AG09309 (cell line): ENCODE measurements at places on chromosomes 4 and X.

DNA sequence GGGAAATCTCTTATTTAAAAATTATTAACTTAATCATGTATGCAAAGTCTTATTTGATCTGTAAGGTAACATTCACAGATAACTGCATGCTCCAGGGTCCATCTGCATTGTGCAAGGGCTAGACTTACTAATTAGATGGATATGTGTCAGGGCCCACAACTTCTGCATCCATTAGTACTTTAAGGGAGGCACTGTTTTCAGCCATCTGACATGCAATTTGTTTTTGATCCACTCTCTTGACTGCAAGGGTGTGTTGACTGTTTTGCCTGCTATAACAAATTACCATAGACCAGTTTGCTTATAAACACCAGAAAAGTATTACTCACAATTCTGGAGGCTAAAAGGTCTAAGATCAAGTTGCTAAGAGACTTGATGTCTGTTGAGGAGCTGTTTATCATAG, 542.1 kb upstream of the HS3ST1 start:
- no peak for DNase-seq

DNA sequence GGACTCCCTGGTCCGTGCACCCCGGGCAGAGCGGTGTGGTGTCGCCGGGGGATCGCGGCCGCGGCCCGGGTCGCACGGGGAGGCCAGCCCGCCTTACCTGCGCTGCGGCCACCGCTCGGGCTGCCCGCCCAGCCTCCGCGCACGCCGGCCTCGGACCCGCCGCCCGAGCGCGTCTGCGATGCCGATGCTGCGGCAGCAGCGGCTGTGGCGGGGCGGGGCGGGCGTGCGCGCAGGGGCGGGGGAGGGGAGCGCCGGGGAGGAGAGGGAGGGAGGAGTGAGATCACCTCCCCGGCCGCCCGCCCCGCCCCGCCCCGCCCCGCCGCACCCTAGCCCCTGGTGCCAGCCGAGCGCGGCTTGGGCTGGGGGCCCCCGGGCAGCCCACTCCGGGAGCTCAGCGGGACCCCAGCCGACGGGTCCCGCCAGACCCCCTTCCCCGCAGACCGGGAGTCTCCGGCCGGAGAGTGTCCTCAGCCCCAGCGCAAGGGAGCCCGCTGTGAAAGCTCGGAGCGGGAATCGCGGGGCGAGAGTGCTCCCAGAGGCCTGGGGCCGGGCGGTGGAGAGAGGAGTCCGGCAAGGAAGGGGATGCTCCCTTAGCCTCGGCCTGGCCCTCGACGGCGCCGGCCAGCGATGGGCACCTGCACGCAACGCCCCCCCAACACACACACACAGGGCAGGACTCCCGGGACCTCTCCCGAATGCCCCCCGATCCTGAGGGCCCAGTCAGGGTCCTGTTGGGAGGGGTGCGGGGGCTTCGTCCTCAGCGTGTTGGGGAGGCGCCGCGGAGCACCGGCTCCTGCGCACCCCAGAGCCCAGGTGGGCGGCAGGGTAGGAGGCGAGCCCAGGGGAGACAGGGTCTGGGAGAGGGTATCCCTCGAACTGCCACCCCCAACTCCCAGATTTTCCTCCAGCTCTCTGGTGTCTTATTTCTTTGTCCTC, at the start of gene L1CAM:
L1CAM (minus strand) TSS at position 206 of the 936 bp plus-strand sequence. CDS start 10,337 bp downstream, outside the sequence.
- DNase-seq = no peak

GRCh38 chrX:111687305-111687704, 6.3 kb downstream of the ALG13 start:
- DNase-seq = no peak

DNA sequence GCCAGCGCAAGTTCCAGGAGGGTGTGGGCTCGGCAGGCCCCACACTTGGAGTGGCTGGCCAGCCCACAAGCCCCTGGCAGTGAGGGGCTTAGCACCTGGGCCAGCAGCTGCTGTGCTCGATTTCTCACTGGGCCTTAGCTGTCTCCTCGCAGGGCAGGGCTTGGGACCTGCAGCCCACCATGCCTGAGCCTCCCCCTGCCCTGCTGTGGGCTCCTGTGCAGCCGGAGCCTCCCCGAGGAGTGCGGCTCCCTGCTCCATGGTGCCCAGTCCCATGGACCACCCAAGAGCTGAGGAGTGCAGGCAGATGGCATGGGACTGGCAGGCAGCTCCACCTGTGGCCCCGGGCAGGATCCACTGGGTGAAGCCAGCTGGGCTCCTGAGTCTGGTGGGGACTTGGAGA, 139.2 kb upstream of the CXCL13 start:
- no peak for DNase-seq

GRCh38 chr4:26308568-26308967, 12.2 kb upstream of the RBPJ start:
- no peak for DNase-seq

GRCh38 chr4:22884157-22884556, 191.4 kb downstream of the GBA3 start:
- no peak for DNase-seq

DNA sequence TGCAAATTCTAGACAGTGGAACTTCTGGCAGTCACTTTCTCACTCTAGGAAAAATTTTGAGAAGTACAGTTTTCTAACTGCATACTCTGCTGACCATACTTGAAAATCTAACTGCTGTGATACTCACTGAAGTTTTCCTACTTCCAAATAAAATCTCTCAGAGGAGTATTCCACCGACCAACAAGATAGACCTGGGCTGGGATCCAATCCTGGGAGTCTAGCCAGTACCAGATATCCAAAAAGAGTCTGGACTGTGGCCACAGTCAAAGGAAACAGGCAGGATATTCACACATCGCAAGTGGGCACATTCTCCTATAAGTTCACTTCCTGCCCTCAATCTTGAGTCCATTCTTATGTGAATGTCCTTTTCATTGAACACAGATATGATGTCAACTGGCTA, 1138.7 kb upstream of the PCDH7 start:
- peak; percentile 14 for DNase-seq

DNA sequence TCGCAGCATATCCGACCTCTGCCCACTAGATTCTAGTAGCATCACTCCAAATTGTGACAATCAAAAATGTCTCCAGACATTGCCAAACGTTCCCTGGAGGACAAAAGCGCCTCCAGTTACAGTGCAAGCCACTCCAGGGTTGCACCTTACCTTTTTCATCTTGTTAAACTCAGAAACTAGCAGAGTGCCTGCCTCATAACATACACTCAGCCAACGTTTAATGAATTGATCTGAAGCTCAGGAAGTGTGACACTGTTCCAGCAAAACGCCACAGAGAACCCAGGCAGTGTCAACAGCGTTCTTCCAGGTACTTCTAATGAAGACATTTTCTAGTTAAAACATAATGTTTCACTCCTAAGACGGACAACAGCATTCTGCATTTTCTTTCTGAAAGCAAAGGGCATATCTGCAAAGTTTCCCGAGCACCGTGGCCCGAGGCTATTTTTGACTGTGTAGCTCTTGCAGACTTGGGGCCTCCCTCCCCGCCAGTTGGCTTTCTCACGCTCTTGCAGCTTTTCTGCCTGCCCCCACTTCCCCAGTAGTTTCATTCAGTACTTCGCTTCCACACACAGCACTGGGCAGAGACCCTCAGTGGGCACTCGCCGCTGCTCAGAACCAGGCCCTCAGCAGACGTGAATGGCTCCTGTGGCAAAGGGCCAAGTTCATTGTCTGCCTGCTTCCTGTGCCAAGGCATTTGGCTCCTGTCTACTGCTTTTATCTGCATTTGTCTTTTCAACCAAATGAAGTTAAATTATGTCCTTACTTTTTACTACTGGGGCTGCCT, 133.4 kb upstream of the TTC29 start:
- no peak for DNase-seq

DNA sequence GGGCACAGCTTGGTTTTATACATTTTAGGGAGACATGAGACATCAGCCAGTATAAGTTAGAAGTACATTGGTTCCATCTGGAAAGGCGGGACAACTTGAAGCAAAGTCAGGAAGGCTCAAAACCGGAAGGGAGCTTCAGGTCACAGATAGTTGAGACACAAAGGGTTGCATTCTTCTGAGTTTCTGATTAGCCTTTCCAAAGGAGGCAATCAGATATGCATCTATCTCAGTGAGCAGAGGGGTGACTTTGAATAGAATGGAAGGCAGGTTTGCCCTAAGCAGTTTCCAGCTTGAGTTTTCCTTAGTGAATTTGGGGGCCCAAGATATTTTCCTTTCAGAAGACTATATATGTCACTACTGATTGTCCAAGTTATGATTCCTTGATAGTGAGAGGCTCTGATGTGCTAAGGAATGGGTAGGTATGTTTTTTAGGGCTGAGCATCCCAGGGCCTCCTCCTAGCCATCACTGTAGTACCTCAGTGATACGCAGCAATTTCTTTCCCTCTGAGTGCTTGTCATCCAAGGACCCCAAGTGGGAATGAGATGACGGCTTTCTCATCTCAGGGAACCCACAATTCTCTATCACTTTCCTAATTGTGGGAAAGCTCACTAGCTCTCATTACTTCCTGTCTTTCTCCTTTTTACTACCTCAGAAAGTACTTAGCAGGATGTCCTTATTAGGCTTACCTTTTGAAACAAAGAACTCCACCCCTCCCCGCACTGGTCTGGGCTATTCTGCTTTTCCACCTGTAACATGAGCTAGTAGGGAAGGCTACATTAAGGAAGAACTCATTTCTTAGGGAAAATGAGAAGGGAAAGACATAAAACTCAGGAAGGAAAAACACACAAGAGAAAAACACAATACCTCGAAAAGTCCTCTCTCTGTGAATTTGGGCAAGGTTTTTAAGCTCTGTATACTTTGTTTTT, 632.7 kb downstream of the RAPGEF2 start:
- no peak for DNase-seq

DNA sequence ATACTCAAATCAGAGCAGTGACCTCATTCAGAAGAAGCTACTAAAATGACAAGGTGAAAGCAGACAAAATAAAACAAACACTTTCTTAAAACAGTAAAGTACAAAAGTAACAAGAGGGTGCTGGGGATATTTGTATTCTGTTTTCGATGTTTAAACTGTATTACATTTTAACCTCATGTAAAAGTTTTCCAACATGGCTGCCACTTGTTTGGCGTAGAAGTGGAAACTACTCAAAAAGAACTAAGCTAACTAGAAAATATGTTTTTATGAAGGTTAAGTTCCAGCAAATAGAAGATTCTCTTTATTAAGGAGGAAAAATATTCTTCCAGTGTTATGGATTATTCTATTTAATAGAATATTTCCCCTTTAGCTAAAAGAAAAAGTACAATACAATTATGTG, 155.0 kb downstream of the FBXW7 start:
- no peak for DNase-seq

- DNase-seq = no peak
Measured at GRCh38 chr4:118972167-118972566, 83.5 kb downstream of the SYNPO2 start.

GRCh38 chrX:69361311-69361845, 142.7 kb upstream of the NALF2 start:
- DNase-seq = peak; percentile 40

GRCh38 chrX:114619874-114620273, 36.0 kb downstream of the HTR2C start:
- DNase-seq = no peak

DNA sequence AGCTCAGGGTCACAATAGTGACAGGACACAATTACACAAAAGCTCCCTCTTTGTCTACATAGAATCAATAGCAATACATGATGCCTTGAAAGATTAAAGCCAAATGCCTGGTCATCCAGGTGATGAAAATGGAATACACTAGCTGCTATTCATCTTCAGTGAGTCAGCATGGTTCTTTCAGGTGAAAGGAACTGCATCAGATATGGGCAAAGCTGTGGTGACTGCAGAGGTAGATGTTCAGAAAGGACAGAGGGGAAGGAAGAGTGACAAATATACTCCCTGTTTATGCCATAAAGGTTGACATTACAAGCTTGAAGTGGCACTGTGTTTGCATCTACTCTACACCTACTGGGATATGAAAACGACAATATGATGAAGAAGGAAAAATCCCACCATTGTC, 20.0 kb upstream of the FTHL17 start:
- no peak for DNase-seq

DNA sequence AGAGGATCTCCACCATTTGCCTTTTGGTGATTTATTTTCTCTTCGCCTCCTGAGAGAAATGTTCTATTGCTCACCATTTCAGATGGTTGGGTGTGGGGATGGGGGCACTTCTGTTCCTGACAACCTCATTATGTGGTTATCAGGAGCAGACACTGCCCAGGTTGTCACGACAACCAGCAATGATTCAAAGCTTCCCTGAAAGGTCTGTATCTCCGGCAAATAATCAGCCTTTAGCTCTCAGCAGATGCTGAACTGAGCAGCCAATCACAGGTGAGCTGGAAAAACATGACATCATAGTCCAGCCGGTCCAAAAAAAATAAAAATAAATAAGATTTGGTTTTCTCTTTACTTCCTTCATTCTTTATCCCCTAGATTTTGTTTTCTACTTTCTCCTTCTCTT, 5.5 kb upstream of the PAK3 start:
- DNase-seq = no peak

- DNase-seq = no peak
Measured at GRCh38 chr4:37675587-37676290, 10.4 kb downstream of the RELL1 start.

DNA sequence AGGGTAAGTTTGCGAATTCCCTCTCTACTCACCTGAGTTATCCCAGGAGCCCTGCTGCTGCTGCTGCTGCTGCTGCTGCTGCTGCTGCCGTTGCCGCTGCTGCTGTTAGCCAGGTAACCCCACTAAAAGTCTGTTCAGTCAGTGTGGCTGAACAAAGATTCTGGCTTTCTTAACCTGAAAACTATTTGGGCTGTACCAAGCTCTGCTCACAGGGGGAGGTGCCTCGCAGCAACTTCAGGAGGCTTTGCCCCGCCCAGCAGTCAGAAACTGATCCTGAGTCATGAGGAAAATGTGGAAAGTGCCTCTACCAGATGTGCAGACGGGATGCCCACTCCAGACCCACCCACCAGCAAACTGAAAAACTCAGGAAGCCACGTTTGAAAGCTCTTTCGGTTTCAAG, at the start of gene CAPN6:
CAPN6 (minus strand) TSS at position 145 of the 400 bp plus-strand sequence. CDS start 6,547 bp downstream, outside the sequence.
- DNase-seq = no peak

DNA sequence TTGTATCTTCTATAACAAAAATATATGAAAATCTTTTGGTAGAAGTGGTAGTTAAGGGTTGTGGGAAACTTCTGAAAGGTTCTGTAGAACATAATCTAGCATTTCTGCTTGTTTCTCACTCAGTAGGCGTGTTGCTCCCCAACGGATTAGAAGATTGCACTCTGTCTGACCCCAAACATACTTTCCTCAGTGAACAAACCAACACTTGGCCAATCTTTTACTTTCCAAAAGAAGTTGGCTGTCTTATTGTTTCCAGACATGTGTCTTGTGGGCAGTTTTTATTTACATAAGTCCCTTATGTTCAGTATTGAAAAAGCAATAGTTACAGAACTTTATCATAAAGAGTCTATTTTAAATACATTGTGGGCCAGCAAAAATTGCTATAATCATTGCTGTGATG, 312.8 kb upstream of the EPHA5 start:
- no peak for DNase-seq

GRCh38 chr4:39285111-39285795, 80.9 kb downstream of the RFC1 start:
- DNase-seq = no peak

DNA sequence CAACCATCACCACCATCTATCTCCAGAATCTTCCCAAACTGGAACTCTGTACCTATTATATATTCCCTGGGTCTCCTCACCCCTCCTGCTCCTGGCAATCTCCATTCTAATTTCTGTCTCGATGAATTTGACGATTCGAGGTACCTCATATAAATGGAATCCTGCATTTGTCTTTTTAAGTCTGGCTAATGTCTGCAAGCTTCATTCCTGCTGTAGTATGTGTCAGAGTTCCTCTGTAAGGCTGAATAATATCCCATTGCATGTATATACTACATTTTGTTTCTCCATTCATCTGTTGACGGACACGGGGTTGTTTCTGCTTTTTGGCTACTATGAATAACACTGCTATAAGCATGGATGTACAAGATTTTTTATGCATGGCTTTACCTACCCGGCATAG, 19.5 kb downstream of the PRKG2 start:
- no peak for DNase-seq

- DNase-seq = no peak
Measured at GRCh38 chr4:180766045-180766444, 1477.2 kb upstream of the TENM3 start.
